ENCODE measurements at places on chromosomes 5 and 9. TPM values are rescaled to one million over a fixed set of nuclear protein-coding genes. Genes with fewer than 3 reads are reported as not detected.

- no peak for DNase-seq
These were observed 369.8 kb downstream of the CSNK1G3 start for GRCh38 chr5:123881759-123882244.

ZNF169 gene
- total RNA-seq, result 3.4 TPM

NDST1 gene
- total RNA-seq, result 28.7 TPM

- DNase-seq, result peak; percentile 59
These were observed 650 bp downstream of the FRMD3 start for GRCh38 chr9:83537331-83538171.

DNA sequence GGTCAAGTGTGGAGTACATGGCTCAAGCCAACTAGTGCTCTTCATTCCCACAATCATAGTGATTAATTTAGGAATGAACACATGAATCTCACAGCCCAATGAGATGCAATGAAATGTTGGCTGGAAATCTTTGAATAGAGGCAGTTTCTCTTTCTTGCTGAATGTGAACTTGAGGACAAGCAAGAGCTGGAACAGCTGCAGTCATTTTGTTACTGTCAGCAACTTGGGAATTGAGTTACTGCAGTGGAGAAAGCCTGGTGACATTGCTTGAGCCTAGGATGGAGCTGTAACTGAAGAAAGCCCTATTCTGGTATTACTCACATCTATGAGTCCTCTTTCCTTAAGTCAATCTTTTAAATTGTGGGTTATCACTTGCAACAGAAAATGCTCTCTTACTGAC is 62.3 kb downstream of the YIPF5 start:
- no peak for DNase-seq

FCN1 gene
- total RNA-seq, result not detected

- DNase-seq, result peak; percentile 26
These were observed 34.3 kb upstream of the FSD1L start for GRCh38 chr9:105413525-105413924.

GRCh38 chr9:120627073-120627472 is 47.1 kb upstream of the CDK5RAP2 start:
- DNase-seq, result no peak

- DNase-seq, result no peak
These were observed 102.2 kb upstream of the TARS1 start for GRCh38 chr5:33338336-33339110.

DNA sequence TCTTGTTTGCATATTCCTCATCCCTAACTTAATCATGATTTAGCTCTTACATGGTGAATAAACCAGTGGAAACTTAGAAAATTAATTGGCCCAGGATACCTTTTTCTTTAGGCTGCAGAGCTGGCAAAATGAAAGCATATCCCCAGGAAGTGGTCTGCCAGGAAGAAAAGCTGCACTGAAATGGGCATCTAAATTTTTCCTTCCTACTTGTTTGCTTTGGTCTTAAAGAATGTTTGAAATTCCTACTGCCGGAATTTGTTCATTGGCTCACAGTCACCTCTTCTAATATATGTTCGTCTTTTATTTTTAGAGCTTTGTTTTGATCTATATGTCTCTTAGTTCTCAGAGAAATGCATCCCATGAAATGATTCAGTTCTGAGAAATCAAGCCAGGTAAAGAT is 113.2 kb upstream of the ELL2 start:
- DNase-seq, result no peak

ENG gene
- total RNA-seq, result 1.4 TPM

All from H7 (cell line).